Upper lobe of left lung (tissue), 6 donors: ENCODE measurements at places on chromosomes 3 and 15.
A peak's percentile ranks its signal among the peaks of the same experiment; 100 is the strongest.

DNA sequence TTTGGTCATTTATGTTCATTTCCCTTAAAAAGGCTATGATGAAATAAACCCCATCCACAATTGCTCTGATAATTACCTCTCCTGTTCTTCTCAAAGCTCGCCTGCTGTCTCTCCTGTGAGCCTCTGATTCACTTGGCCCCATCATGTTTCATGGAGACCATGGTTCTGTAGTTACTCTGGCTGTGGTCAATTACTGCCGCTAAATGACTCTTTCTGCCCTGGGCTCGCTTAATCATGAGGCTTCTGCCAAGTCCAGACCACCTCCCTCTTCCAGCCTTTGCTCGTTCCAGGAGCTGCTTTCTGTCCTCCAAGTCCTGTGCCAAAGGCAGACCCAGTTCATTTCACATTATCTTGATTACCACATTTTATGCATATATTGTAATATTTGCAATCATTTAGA, 91.9 kb downstream of the THSD4 start:
- DNase-seq, result no peak

GRCh38 chr3:151303751-151304150, 12.9 kb downstream of the GPR87 start:
- no peak for DNase-seq

DNA sequence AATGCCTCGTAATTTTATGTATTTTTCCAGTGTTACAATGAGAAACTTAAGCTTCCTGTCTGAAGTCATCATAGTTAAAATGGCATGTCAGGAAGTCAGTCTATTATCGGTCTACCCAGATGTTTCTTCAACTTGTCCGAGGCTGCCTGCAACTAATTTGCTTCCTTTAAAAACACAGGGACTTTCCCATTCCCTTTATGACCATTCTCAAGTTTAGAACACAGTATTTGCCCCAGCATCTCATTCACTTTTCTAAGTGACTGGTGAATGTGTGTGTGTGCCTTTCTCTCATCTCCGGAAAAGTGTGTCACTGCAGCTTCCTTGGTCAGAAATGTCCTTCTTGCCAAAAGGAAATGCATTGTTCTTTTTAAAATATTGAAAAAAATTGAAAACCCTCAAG, 466.6 kb downstream of the RAP2B start:
- no peak for DNase-seq

- DNase-seq, result no peak
These were observed 19.5 kb downstream of the RAF1 start for GRCh38 chr3:12644331-12644937.

GRCh38 chr3:100111728-100112127, 2.6 kb downstream of the FILIP1L start:
- DNase-seq, result no peak

- DNase-seq, result no peak
These were observed 811.2 kb downstream of the SI start for GRCh38 chr3:164267053-164267452.

DNA sequence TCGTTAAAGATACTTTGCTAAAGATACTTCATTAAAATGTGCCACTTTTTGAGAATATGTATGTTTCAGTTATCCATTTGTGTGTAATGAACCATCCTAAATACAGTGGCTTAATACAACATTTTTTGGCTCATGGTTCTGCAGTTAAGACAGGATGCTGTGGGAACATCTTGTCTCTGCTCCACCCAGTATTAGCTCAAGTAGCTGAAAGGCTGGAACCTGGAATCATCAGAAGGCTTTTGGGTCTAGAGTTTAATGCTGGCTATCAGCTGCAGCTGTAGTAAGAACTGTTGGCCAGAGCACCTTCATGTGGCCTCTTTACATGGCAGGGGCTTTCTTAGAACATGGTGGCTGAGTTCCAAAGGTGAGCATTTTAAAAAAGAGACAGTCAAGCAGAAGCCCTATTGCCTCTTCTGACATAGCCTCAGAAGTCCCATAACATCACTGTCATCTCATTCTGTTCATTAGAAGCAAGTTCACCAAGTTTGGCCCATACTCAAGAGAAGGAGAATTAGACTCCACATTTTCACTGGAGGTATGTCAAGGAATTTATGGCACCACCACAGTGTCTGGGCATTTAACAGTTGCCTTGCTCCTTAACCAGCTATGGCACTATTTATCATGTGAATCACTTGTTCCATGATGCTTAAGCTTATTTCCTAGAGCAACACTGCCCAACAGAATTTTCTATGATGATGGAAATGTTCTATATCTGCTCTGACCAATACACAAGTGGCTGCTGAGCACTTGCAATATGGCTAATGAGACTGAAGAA, 70.4 kb upstream of the PDZRN3 start:
- DNase-seq, result no peak

DNA sequence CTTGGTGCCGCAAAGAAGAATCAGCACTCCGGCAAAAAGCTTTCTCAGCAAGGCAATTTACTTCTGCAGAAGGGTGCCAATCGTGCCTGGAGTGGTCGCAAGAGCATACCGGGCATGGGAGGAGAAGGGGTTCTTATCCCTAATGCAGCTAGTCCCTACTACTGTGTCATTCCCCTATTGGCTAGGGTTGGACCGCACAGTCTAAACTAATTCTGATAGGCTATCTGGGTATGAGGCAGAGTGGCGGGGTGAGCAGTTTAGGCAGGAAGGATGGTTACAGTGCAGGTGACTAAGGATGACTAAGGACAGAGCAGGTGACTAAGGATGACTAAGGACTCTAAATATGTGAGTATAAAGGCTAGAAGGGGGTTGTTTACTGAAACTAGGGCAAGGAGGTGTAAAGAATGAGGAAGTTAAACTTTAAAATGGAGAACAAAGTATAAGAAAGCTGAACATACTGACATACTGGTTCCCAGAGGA, 52.9 kb downstream of the PGBD4 start:
- DNase-seq, result no peak

GRCh38 chr3:14774431-14774830, 44.3 kb upstream of the FGD5 start:
- DNase-seq, result no peak

DNA sequence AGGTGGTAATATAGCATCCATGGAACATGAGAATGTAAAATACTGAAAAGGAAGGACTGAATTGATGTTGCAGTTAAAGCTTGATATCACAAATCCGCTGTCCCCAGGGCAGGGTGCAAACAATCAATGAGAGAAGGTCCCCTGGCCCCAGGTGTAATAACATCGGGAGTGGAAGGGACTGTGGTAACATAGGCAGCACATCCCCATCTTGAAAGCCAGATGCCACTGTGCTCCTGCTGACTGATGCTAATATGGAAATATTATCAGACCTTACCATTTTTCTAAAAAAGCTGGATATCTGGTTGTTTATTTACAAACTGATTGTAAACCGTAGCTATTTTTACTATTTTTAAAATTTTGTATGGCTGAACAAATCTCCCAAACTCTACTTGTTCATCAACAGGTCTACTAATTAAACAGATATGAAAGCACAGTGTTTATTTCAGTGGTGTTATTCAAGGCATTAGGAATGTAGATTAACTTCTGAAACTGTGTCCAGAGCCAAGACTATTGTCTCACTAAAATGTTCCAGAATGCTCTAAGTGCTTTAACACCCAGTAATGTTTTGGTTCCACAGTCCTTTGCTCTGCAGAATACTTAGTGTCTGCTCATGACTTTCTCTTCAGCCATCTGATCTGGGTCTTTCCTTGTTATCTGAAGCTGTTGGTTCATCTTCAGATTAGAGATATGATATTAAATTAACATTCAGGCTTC, 386.0 kb upstream of the RARB start:
- no peak for DNase-seq

GRCh38 chr15:70395164-70395563, 297.4 kb upstream of the TLE3 start:
- peak; percentile 12 for DNase-seq

- DNase-seq, result no peak
These were observed 15.1 kb downstream of the NTRK3 start for GRCh38 chr15:88241461-88241860.

- DNase-seq, result no peak
These were observed 82.2 kb downstream of the RBMS3 start for GRCh38 chr3:29363110-29363509.

DNA sequence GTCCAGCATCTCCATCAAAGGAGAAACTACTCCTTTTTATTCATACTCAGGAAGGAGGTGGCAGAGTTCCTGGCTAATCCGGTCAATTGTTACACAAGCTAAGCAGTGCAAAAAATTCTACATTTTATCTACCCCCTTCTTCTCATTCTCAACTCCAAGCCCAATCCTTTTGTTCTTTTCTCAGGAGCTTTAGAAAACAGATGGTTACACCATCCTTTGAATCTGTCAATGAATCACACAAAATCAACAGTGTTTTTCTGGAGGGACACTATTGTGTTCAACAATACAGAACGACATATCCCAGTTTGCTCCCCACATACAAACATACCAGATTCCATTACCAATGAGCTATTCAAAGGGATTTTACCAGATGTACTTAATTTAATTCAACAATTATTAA, 362.1 kb downstream of the MAGI1 start:
- no peak for DNase-seq

DNA sequence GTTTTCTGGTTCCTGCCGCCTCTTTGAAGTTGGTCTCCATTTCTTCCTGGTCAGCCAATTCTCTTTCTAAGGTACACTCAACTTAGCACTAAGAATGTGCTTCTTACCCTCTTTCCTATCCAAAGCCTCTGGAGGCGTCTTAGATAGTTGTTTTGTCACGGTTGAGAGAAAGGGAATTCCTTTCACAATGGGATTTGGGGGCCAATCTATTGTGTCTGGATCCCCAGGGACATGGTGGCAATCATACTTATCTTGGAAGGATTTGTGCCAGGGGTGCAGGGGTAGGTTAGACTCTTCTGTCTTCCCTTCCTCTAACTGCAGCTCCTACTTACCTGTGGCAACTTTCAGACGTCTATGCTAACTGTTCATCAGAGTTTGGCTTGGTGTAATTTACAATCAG, 287.1 kb downstream of the SOX2 start:
- no peak for DNase-seq

- peak; percentile 95 for DNase-seq
These were observed at the start of gene CDV3 for GRCh38 chr3:133573629-133574194. TSS of gene CDV3 (plus strand) at chr3:133573686. CDS start at chr3:133574045, 359 bp downstream.

DNA sequence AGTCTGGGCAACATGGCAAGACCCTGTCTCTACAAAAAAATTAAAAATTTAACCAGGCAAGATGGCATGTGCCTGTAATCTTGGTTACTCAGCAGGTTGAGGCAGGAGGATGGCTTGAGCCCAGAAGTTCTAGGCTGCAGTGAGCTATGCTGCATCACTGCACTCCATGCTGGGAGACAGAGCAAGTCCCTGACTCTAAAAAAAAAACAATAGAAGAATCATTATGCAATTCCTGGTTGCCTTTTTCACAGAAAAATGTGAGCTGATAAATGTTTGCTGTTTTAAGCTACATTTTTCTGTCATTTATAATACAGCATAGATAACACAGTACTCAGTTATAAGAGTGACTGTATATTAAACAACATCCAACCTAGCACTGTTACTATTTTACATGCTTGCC, 148.8 kb downstream of the SCAPER start:
- no peak for DNase-seq

GRCh38 chr3:14203521-14204079, 25.0 kb downstream of the LSM3 start:
- DNase-seq, result peak; percentile 64

GRCh38 chr3:127213381-127213918, 20.5 kb downstream of the PRR23E start:
- DNase-seq, result no peak

GRCh38 chr3:5151586-5151985, 29.5 kb downstream of the ARL8B start:
- DNase-seq, result no peak

GRCh38 chr3:187858041-187858440, 112.8 kb upstream of the BCL6 start:
- DNase-seq, result no peak

DNA sequence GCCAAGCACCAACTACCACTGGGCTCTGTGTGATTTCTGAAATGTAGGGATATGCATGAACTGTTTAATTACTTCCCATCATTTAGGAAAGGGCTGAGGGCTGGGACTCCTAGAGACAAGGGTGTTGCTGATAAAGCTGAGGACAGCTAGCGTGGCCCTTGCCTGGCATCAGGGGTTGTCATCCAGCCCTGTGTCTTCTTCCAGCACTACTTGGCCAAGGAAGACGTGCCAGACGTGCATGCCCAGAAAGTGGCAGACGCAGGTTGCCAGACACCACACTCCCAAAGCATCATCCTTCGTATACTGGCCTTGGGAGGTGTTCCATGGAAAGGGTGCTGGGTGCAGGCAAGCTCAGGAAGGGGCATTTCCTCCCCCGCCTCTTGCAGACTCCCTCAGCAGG, 64.8 kb downstream of the LRIG1 start:
- no peak for DNase-seq

GRCh38 chr3:172644258-172644657, 66.6 kb downstream of the NCEH1 start:
- DNase-seq, result no peak

DNA sequence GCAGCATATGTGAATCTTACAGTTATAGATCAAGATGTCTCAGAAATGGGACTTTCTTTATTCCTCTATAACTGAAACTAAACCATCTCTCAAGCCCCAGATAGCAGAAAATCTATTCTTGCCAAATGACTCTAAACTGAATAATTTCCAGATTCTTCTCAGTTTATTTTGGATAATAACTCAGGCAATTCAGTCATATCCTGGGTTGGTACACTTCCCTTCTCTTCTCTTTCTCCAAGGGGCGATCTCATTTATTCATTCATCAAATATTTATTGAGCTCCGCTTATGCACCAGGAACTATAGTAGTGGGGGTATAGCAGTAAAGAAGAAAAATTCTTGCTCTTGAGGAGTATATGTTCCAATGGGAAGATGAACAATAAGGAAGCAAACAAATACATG, 13.5 kb upstream of the PCOLCE2 start:
- DNase-seq, result no peak

GRCh38 chr15:74995779-74996765, 709 bp downstream of the SCAMP5 start:
- peak; percentile 77 for DNase-seq

DNA sequence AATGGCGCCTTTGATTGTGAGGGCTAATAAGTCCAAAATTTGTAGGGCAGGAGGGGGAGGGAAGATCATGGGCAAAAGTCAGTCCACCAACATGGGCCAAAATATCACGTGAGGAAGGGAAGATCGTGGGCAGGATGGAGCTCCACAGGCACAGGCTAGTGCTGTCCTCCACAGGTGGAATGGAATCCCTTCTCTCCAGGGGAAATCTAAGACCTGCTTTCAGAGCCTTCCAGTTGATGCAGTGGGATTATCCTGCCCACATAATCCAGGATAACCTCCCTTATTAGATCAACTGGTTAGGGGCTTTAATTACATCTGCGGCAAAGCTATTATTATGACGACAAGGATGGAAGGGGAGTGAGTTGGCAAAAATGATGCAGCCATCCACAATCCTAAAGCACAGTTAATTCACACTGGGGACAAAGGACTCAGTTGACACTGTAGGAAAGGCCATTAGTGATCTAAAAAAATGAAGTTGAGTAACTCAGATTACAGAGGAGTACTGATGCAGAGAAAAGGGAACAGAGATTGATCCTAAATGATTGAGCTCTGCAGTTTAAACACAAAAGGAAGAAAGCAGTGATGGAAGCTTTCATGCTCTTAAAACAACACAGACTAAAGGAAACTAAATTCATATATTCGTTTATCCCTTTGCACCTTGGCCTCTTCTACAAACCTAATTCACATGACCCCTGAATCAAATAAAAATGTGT, 159.8 kb downstream of the AKAP13 start:
- DNase-seq, result no peak

GRCh38 chr3:81581966-81582599, 179.4 kb downstream of the GBE1 start:
- no peak for DNase-seq

- DNase-seq, result no peak
These were observed 156.0 kb downstream of the NAALADL2 start for GRCh38 chr3:175015056-175015635.
